Esophagus mucosa (tissue), 1 donor: ENCODE measurements at places on chromosomes 5 and 9.
A peak's percentile ranks its signal among the peaks of the same experiment; 100 is the strongest.

- ATAC-seq, result no peak
These were observed 70.7 kb downstream of the LNPEP start for GRCh38 chr5:97006454-97007060.

- ATAC-seq, result no peak
These were observed 134.8 kb upstream of the RGMB start for GRCh38 chr5:98638701-98639100.

DNA sequence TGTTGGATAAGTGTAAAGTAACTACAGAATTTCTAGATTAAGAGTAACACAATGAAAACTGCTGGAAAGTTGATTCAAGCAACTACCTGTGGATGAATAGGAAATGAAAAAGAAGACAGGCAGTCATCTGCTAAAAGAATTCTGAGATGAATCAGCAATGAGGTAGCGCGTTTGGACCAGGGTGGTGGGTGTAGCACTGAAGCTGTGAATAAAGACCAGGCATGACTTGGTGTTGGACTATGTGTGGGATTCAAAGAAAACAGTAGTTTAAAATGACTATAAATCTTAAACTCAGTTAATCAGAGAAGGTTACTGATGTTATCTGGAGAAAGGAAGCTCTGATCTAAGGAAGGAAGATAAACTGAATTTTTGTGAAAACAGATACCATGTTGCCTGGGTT, 159.8 kb downstream of the FBN2 start:
- no peak for ATAC-seq

DNA sequence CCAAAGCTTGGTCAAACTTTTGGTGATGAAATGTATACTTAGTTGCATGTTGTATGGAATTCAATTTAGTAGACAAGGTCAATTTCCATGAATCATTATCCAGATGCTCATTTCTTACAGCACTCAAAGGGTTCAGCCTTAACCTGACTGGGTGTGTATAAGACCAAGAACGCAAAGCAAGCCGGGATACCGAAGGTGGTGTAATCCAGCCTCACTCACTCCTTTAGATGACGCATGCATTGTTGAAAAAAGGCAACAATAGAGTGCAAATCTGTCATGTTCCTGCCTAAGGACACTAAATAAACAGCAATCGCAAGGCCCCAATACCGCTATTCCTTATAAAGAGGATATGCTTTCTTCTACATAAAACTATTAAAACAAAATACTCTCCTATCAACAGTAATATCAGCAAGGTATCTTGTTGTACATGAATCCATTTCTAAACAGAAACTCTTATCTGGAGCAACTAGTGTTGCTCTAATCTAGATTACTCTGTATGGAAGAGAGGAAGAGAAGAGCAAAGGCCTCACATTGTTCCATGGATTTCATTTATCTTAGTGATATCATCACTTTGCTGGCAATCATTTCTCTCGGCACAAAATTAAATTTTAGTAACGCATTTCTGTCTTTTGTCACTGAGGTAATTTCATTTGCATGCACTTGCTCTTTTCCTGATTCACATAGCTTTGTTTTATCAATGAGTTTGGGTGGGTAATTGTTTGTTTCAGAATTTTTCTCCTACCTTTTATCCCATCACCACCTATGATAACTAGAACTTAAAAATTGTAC, 96.2 kb downstream of the PLK2 start:
- ATAC-seq, result peak; percentile 99

DNA sequence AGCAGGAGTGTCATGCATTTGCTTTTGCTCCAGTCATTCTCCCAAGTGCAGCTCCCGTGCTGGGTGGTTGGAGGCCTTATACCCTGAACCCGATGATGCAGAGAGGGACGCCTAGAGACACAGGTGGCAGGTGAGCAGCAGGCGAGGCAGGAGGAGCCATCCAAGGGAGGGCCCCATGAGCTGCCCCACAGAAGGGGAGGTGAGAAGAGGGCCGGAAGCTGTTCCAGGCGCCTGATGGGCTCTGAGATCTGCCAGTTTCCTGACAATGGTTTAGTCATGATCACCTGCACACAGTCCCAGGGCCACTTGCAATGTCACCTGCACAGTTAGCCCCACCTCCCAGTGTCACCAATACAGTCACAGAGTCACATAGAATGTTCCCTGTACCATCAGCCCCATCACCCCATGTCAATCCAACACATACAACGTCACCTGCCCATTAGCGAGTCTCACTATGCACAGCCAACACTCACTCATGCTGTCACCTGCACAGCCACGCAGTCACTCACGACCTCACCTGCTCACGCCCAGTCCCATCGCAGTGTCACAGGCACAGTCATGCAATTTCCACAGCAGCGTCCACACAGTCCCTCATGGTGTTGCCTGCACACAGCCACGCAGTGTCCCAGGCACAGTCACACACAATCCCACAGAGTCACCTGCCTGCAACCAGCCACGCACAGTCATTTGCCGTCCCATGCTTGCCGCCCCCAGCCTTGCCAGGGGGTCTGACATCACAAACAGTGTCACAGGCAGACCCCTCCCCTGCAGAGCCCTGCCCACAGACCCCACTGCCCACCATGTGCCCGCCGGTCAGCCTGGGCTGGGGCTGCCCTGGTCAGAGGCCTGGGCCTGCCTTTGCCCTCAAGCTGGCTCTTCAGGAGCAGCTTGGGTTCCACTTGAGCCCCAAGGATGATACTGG, 113.4 kb downstream of the LHX2 start:
- peak; percentile 31 for ATAC-seq

GRCh38 chr5:144028636-144029035, 141.8 kb downstream of the YIPF5 start:
- ATAC-seq, result no peak

DNA sequence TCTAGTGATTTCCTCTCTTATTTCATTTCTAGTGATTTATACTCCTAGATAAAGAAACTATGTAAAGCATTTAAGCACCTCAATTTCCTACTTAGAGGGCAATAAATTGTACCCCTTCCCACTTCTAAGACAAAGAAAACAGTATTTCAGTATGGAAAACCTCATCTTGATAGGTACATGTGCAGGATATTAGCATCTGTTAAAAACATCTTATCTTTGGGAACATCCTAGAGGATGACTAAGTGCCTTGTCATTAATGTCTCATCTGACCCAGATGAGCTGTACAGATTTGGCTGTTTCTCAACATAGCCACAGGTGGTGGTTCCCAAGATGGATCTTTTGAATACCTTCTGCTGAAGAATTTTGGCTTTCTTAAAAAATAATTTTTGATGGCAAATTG, 5.7 kb downstream of the MEGF10 start:
- ATAC-seq, result no peak

GRCh38 chr5:1541702-1542400, 18.1 kb upstream of the LPCAT1 start:
- no peak for ATAC-seq

GRCh38 chr5:136012041-136012804, 16.6 kb upstream of the TGFBI start:
- no peak for ATAC-seq
